ENCODE measurements at places on chromosomes 6 and 20.

DNA sequence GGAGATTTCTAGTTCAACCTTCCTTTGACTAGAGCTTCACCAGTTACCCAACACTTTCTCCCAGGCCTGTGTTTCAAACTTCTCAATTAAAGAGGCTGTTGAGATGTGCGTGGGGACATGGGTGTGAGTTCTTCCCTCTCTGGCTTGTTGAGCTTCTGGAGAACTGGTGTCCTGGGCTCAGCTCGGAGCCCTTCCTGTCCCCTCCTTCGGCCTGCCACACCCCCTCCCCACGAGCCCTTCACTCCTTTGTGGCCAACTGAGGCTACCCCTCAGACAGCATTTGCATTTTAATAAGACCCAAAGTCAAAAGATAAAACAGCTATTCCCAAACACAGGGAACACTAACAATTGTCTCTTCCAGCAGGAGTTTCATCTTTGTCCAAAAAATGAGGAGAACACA is 123.3 kb upstream of the MLN start:
- no peak for DNase-seq

GRCh38 chr6:113290684-113291083 is 566.5 kb upstream of the MARCKS start:
- no peak for DNase-seq

- DNase-seq, result no peak
Measured at GRCh38 chr6:41487860-41488432, 58.2 kb upstream of the FOXP4 start.

- no peak for DNase-seq
Measured at GRCh38 chr6:73774311-73774774, 78.3 kb downstream of the CD109 start.

DNA sequence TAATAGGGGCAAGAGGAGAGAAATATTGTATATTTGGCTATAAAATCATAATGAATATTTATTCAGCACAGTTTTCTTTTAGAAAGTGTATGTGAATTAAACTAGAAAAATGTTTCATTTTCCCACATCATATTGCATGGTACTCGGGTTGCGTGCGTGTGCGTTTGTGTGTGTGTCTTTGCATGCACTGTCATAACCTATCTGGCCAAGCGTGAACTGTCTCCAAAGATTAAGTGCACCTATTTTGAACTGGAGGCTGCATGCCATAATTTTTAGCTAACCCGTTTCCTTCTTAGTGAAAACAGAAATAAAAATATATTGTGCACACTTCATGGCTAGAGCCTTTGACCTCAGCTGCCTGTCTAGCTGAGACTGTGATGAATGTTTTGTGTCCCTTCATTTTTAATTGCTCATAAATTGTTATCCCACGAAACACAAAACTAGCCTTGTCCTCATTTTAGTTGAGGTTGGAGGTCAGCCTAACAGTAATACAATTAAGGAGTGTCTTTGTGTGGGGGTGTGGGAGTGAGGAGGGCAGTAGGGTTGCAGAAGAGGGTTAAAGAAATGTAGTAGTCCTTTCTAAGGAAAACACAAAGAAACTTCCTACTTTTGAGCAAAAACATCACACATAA is 336.1 kb upstream of the POU3F2 start:
- no peak for DNase-seq

- DNase-seq, result no peak
Measured at GRCh38 chr6:150638765-150639164, 39.1 kb downstream of the PLEKHG1 start.

- DNase-seq, result no peak
Measured at GRCh38 chr6:90583179-90583835, 3.6 kb downstream of the MAP3K7 start.

DNA sequence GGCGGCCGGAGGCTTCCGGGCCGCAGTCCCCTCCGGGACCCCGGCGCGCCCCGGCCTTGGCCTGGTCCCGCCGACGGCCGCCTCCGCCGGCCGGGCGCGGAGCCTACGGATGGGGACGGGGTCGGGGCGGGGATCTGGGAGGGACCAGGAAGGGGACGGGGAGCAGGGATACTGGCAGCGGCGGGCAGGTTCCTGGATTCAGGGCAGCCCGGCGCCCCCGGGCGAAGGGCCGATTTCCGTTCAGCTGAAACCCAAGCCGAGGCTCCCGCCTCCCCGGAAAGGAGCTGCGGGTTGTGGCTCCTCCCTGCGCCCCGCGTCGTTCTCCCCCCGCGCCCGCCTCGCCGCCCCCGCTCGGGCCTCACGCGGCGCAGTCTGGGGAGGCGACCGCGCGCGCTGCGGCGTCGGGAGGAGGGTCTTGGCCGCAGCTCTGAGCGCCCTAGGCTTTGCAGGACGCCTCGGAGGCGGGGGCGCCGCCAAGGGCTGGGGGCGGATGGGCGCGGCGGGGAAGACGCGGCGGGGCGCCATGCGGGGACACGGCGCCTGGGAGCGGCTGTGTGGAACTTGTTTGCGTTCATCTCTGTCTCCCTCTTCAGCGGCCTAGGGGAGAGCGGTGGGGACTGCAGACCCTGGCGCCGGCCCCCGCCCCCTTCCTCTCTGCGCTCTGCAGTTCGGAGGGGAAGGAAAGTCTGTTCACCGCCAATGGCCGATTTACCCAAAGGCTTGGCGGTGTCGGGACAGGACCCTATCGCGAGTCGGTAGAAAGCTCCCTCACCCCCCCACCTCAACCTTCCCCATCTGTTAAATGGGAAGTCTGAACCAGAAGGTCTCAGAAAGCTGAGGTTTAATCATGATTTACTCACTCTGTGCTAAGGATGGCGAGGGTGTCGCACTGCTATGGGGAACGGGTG is 22.7 kb upstream of the TMEM181 start:
- peak; percentile 89 for DNase-seq

DNA sequence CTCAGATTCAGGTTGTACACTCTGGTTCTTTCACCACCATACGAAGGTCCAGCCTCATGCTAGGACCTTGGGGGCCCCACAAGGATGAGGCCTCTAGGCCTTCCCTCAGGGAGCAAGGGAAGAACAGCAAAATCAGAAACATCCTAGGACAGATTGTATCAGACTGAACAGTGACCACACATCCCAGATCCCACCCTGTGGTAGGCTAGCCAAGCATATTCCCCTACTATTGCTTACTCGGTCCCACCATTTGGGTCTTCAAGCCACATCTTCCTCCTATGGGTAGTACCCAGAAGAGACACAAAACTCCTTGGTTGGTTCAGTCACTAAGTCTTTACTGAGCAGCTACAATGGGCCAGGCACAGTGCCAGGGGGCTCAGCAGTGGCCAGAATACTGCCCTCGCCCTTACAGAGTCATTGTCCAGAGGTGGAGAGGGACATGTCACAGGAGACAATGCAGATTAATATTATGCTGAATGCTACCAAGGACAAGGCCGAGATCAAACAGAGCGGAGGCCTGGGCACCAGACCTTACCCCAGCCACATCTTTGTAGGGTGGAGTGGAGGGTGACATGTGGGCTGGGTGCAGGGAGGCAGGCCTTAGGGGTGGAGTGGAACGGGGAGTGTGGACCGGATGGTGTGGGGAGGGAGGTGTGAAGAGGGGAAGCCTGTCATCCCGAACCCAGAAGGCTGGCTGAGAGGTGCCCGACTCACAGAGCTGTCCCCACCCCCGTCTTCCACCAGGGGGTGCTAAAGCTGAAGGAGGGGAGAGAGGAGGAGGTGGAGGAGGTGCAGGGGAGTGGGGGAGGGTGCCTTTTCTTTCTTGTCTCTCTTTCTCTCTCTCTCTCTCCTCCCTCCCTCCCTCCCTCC is 6.8 kb upstream of the MAPK13 start:
- DNase-seq, result peak; percentile 87

- no peak for DNase-seq
Measured at GRCh38 chr20:58054082-58054779, 174.2 kb downstream of the ANKRD60 start.

DNA sequence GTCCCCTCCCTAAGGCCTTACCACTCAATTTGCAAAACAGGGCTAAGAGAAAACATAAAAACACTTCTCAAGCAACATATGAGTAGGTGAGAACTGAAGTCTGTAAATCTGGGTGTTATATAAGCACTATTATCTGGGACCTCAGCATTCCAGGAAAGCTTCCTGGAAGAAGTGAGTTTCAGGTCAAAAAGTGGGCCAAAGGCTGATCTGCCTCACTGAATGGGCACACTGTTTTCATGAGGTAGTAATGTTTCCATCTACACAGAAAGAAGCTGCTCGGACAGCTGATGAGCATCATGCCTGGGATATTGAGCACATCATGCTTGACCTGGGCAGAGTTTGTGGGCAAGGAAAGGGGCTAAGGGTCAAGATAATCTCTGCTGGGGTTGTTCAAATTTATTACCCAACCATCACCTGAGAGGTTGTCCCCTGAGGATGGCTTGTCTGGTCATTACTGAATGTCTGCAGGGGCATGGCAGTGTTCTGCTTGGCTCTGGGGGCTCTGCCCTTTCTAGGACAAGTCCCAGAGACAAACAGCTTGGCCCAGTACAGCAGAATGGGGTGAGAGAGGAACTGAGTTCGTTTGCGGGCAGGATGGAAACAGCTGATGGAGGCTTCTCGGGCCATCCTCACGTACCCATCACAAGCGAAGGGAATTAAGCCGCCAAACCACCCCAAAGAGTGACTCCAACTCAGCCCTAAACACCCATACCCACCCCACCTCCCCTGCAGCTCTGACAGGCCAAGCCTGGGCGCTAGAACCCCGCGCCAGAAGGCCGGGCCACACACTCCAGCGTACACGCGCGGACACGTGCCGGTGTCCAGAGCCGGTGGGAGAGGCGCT is 1.2 kb upstream of the SYNJ2 start:
- DNase-seq, result no peak

GRCh38 chr6:23179994-23180393 is 610.6 kb downstream of the HDGFL1 start:
- peak; percentile 38 for DNase-seq

GRCh38 chr6:4463236-4463635 is 313.0 kb upstream of the CDYL start:
- no peak for DNase-seq

GRCh38 chr6:165571068-165571682 is 91.9 kb downstream of the PDE10A start:
- DNase-seq, result no peak

- no peak for DNase-seq
Measured at GRCh38 chr20:25048519-25048952, 9.4 kb downstream of the ACSS1 start.

DNA sequence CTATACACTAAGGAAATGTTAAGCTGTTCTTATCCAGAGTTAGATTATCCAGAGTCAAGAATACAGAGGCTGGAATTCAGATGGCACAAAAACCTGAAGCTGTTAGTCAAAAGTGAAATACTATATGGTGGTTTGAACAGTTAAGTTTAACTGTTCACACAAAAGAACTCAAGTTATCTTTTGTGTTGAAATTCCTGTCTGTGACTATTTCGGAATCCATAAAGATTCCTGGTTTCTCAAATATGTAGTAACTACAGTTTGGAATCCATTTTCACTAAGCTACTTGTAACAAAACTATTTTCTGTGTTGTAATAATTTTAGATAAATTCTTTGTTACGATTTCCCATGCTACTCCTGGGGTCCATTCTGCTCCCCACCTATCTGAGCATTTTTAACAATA is 24.5 kb downstream of the FIG4 start:
- no peak for DNase-seq

GRCh38 chr6:17962436-17963031 is 24.9 kb downstream of the KIF13A start:
- peak; percentile 30 for DNase-seq

DNA sequence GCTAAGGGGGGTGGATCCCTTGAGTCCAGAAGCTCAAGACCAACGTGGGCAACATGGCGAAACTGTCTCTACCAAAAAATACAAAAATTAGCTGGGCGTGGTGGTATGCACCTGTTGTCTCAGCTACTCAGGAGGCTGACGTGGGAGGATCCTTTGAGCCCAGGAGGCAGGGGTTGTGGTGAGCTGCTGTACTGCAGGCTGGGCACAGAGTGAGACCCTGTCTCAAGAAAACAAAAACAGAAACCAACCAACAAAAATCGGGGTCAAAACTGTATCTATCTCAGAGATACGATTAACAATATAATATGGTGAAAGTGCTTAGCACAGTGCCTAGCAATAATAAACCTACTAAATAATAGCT is 20.7 kb upstream of the BCAS1 start:
- DNase-seq, result no peak

- DNase-seq, result no peak
Measured at GRCh38 chr6:83429857-83430610, 817 bp downstream of the ME1 start.

DNA sequence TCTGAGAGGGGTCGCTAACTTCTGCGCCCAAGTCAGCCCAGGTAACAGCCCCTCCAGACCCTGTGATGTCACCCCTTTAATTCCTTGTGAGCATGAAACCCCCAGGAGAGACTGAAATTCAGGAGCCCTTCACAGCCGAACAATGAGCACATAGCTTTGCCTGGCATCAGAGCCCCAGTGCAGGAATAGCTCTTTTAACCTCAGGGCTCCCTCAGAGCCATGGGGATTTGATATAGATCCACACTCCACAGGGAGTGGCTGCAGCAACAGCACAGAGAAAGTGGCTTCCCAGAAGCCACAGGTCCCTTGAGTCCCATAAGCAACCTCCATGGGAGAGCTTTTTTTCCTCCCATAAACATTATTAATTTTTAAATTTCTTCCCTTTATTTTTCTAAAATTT is 150.0 kb upstream of the MARCKS start:
- no peak for DNase-seq

DNA sequence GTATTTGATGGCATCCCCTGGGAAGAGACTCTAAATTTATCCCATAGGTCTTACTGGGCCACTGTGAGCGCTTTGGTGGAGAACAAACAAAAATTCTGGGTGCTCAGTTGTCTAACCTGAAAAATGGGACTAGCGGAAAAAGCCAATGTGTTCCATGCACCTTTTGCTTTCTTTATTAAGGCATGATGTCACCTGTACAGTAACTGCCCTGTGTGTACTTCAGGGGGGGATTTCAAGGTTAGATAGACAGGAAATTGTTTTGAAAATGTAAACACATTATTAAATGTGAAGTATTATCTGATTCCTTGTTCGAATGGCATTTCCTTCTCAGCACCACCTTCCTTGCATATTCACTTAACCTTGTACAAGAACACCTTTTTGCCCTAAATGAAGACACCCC is 1.2 kb upstream of the EDN1 start:
- DNase-seq, result no peak

GRCh38 chr20:16974080-16974854 is 226.1 kb downstream of the OTOR start:
- DNase-seq, result no peak

- DNase-seq, result no peak
Measured at GRCh38 chr6:124119596-124119995, 315.9 kb downstream of the NKAIN2 start.

GRCh38 chr6:9020001-9020400 is 584.7 kb upstream of the SLC35B3 start:
- no peak for DNase-seq

- DNase-seq, result no peak
Measured at GRCh38 chr6:156943166-156943565, 166.0 kb downstream of the ARID1B start.

- no peak for DNase-seq
Measured at GRCh38 chr6:54411767-54412166, 103.5 kb downstream of the TINAG start.

DNA sequence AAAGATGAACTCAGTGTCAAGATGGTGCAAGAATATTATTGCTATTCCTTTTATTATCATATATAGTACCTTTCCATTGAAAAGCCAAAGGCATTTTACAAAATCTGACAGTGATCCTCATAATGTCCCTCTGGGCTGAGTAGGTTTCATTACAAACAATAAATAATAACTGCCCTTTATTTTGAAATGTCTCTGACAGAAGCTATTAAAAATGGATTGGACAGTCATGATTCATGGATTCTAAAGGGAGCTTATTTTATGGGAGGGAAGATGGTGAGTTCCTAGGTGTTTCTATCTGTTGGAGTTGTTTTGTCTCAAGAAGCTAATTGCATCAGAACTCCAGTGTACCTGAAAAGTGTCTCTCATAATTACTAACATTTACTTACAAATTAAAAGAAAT is 30.4 kb upstream of the HDAC2 start:
- no peak for DNase-seq

All from D341Med (cell line).